ENCODE measurements at places on chromosomes 13 and 19.

DNA sequence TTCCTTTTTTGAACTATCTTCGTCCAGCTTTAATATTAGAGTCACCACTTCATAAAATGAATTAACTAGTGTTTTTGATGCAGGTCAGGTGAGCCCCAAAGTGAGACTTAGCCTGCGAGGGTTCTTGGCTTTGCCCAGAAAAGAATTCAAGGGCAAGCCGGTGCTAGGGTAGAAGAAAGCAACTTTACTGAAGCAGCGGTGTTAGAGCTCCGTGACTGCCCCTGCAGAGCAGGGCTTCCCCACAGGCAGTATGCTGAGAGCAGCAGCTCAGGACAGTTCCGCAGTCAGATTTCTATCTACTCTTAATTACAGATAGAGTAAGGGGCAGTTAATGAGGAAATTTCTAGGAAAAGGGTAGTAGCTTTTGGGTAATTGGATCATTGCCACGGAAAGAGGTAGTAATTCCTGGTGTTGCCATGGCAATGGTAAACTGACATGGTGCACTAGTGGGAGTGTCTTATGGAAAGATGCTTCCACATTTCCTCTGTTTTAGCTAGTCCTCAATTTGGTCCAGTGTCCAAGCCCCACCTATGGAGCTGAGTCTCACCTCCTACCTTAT is 432.2 kb upstream of the ZNF507 start:
- DNase-seq, result no peak

DNA sequence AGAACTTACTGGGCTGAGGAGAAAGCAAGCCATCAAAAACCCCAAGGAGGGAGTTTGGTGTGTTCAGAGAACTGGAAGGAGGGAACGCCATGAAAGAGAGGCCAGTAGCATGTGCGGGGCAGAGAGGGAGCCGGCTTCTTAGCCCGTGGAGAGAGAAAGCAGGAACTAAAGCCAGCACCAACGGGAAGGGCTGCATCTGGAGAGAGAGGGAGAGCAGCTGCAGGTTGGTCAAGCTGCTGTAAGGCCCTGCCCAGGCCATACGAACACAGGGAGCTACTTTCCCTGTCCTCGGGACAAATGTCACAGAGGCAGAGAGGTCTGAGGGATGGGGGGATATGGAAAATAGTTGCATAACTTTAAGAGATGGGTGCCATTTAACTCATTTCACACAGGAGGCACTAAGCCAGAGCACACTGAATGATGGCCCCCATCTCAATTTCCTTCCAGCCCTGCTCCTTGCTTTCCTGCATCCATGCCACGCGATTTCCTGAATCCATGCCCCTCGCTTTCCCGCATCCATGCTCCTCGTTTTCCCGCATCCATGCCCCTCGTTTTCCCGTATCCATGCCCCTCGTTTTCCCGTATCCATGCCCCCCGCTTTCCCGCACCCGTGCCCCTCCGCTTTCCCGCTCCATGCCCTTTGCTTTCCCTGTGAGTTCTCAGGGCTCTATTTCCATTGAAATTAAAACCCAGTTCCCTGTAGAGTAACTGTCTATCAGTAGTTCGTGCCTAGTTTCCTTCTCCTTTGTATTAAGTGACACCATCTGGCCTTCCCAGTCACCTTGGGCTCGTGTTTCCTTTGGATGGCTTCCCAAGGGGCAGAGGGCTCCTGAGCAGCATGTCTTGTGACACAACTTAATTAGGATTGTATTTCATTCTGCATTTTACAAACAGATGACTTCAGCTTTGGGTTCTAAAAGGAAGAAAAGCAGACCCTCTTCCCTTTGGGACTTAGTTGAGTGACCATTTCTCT is 31.5 kb upstream of the TPT1 start:
- no peak for DNase-seq

DNA sequence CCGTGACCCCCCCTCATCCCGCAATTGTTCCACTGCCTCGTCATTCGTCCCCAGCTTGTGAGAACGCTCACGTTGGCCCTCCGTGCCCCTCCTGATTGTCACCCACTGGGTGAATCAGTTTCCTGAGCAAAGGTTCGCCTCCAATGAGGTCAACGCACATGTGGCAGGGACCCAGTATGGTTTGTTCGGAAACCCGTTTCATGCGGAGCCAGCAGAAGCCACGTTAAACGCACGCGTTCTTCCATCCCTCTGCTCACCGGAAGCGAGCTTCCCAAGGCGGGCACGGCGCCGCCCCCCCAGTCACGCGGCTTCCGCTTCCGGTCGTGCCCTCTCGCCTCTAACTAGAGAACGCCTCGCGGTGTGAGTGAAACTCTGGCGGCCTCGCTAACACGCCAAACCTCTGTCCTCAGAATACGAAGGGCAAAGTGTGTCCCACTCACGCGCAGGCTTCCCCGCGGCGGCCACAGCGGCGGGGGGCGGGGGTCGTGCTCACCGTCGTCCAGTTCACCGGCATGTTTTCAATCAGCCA is 18.0 kb upstream of the CFAP97D2 start:
- no peak for DNase-seq

- no peak for DNase-seq
Observed at GRCh38 chr19:1921326-1921725, 16.1 kb downstream of the ADAT3 start.

DNA sequence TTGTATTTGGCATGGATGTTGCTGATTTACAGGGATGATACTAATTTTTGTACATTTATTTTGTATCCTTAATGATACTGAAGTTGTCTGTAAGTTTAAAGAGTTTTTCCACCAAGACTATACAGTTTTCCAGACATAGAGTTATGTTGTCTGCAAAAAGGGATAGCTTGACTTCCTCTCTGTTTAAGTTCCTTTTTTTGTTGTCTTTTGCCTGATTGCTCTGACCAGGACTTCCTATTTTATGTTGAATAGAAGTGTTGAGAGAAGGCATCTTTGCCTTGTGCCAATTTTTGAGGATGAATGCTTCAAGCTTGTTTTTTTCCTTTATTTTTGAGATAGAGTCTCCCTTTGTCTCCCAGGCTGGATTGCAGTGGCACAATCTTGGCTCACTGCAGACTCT is 36.8 kb upstream of the ZNF681 start:
- no peak for DNase-seq

DNA sequence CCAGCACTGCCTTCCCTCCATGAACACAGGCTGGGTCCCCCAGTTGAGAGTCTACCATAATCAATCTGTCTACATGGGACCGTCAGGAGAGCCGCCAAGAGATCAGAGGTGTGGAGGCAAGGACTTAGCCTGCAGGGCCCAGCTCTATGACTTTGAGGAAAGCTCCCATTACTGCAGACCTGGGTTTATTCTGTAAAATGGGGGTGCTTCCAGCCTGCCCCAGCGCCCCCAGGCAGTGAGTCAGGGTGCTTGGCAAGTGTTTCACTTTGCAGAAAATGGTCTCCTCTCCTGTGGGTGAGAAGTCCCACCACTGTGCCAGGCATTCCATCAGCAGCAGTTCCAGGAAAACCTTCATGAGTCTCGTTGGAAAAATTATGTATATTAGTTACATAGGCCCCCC is 75.5 kb upstream of the VSTM2B start:
- no peak for DNase-seq

GRCh38 chr13:100957741-100958140 is 283.1 kb upstream of the TMTC4 start:
- DNase-seq, result no peak

DNA sequence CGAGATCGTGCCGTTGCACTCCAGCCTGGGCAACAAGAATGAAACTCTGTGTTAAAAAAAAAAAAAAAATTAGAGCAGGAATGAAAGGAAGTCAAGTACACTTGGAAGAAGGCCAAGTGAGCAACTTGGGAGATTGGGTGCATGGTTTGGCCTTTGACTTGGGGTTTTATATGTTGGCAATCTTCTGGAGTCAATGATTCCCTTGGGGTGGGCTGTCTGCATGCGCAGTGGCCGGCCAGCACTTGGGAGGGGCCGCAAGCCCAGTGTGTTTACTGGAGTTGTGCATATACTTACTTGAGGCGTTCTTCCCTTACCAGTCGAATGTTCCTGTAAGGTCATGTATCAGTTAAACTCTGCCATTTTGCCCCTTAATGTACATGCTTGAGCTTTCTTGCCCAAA is 103.9 kb downstream of the FAM216B start:
- no peak for DNase-seq

- DNase-seq, result no peak
Observed at GRCh38 chr13:101140936-101141335, 275.4 kb downstream of the NALCN start.
